ENCODE measurements at places on chromosomes 6 and 20.

DNA sequence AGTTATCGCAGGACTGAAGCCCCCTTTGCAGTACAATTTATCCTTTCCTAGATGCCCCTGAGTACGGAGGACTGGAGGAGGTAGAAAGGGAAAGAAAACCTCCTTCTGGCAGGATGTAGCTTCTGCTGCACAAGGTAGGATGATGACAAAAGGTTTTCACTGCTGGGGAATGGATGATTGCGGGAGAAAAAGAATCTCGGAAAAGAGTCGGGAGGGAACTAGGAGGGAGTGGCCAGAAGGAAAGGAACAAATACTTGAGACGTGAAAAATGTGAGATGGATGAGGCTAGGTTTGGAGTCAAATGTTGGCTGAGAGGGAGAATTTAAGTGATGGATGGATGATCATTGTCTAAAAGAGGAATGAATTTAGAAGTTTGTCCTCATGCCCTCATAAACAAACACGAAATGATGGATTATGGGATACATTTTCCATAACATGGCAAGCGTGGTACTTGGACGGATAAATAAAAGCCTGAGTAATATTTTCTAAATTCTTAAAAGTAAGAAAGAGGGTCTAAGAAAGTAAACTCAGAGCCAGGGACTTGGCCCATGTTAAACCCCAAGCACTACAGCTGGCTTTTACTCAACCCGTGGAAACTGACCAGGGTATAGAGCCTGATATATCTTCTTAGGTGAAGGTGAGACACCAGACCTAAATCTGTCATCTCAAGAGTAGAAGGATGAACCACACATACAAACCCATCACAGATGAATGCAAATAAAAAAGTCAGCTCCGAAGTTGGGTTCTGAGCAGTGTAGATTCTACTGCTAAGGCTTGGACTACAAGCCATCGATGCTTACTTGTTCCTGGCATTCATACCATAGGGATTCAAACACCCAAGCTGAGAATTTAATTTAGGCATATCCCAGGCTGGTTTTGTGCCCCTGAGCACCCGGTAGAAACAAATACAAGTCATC lies 72.4 kb downstream of the HFE start:
- no peak for DNase-seq

GRCh38 chr20:60497298-60498035 lies 539.2 kb downstream of the CDH26 start:
- DNase-seq, result no peak

DNA sequence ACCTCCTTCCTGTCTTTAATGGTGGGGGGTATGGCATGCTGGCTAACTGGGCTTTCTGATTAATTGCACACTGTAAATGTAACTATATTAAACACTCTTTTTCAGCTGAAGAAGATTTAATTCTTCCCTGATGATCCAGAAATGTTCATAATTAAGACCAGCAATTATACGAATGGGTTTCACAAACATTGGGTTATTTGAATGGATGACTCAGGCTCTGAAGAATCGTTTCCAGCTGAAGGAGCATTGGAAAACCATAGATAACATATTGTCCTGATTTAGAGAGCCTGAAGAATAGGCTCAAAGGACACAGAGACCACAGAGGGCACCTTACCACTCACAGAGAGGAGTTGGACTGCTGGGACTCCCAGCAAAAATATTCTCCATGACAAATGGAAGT lies 130.7 kb upstream of the SSTR4 start:
- DNase-seq, result no peak

DNA sequence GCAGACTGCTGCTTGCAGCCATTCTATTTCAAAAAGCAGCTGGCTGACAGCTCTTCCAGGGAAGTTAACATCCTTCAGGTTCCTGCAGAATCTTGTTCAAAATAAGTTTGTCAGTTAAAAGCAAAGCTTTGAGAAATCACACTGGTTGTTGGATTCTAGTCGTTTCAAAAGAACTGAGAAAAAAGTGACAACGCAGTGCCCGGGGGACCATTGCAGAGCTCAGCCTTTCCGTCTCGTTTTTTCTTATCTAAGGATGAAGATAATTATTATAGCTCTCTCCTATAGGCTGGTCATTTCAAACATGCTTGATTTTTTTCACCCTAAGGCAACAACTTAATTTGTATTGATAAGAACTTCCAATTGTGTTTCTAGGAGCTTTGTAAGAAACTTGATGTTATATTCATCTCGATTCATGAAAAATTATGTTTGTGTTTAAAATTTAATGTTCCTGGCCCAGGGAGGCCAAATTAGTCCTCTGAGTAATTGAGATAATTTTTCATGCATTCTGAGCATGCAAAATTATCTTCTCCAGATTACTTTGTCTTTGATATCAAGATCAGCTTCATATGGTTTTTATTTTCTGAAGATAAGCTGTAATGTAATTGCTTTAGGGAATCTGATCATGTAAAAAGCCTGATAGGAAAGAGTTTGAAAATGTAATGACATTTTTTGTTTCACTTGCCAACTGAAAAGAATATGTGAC lies 58.4 kb downstream of the SNAP25 start:
- DNase-seq, result no peak

DNA sequence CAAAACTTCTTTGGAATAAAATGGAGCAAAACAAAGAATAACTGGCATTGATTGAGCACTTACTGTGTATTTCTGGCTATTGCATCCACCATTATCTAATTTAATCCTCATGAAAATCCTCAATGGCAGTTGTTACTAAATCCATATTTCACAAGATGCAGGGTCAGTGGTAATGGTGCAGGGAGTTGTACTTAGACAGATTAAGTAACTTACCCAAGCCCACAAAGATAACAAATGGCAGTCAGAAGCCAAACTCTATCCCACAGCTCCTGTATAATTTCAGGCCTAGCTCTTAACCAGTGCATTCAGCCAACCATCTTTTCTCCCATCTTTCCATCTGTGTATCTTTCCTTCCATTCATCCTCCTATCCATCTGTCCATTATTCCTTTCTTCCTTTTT lies 29.3 kb upstream of the SSTR4 start:
- DNase-seq, result no peak

DNA sequence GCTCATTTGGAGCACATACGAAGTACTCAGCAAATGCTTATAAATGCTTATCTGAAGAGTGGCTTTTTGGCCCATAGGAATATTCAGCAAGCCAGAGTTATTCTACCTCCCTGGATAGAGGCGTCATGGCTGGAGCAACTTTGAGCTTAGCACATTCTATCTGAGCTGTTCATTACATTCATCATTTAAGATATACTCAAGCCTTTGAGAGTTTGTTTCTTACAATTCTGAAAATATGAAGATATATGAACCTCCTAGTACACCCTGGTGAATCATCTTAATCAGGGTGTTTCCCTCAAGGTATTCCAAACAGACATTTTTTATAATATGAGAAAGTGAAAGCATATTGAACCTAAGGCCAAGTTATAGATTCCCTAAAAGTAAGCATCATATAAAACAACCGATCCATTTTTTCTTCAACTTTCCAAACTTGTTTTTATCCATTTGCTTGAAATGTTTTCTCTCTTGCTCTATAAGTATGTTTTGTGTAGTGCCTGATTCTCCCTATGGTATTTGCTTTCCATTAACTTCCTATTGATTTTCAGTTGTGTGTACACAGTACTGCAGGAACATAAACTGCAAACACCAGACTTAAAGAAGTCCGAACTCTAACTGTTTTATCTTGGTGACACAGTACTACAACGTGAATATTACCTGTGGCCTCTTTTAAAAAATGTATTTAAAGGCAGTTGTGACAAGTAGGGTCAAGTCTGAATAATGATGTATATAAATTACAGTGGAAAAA lies 139.7 kb upstream of the PTPRK start:
- no peak for DNase-seq

DNA sequence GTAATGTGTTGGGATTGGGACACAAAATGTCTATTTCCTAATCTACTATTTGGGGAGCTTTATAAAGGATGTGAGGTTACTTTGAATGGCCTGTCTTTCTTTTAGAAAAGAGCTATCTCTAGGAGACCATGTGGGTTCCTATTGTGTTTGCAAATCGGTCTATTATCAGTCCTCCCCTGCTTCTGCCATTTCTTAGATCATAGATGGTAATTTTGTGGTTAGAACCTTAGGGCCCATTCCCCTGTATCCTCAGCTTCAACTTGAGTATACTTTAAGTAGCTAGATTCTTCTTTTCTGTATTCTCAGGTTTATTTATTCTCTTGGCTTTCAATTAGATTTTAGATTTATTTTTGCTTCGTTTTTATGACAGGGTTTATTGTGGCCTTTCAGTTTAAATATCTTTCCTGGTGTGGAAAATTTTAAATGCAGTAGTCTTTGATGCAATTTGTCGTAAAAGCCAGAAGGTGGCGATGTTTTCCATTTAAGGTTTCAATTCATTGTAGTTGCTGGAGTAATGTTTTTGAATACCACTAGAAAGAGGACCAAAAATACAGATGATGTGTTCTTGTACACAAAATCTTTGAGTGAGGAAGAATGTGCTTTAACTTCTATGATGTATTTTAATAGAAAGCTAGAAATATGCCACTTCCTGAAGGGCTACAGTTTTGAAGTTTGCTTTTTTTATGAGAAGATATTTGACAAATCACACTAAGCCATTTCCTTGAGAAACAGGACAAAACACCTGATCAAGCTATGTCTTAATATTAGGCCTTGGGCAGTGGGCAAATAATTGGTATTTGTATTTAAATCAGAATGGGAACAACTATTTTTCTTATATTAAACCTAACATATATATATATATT lies 20.3 kb downstream of the TBPL1 start:
- DNase-seq, result peak; percentile 54

DNA sequence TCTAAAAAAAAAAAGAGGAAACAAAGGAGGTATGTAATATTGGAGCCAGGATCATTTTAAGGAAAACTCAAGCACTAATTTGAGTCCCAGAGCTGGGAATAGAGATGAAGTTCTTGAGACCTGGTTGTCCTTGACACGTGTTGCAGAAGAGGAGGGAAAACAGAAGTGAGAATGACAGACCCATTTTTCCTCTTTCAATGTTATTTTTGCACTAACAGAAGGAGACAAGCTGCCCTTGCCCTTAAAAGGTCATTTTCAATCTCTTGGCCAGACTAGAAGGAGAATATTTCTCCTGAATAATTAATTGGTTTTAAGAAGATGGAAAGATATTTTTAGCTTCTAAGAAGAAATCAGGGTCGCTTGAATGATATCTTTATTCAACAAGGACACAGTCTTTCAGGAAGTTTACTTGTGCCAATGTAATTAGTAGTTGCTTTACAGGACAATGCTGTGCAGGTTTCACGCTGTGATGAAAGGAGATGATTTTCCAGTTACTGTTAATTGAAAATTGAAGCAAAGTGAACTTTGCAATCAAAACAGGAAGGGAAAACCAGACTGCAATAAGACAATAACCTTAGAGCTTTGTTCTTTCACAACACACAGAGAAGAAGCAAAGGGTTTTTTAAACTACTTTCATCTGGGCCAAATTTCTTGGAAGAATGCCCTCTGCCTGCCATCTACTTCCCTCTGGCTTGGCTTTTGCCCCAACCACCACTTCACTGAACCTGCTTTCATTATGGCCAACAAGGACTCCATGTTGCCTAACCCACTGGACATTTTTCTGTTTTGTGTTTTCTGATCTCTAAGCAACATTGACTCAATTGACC lies 107.8 kb upstream of the SHLD1 start:
- DNase-seq, result no peak

DNA sequence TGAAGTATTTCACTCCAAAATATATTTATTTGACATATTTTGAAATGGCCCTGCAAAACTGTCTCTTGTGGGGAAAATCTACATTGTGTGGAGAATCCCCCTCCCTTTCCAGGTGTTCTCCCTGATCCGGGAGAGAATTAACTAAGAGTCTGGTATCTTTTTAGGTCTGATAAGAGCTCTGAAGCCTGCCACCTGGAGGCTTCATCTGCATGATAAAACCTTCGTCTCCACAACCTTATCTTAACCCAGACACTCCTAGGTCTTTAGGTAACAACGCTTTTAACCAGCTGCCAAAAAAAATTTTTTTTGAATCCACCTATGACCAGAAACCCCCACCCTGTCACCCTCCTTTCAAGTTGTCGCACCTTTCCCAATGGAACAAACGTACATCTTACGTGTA lies 43.0 kb downstream of the FAM184A start:
- no peak for DNase-seq

GRCh38 chr6:142871910-142872331 lies 73.1 kb downstream of the HIVEP2 start:
- peak; percentile 37 for DNase-seq

- no peak for DNase-seq
Measured at GRCh38 chr6:150033207-150033771, 8.0 kb upstream of the RAET1L start.

- DNase-seq, result no peak
Measured at GRCh38 chr6:33950891-33951889, 147.4 kb upstream of the MLN start.

- DNase-seq, result peak; percentile 20
Measured at GRCh38 chr6:100455230-100456124, 9.2 kb downstream of the SIM1 start.

DNA sequence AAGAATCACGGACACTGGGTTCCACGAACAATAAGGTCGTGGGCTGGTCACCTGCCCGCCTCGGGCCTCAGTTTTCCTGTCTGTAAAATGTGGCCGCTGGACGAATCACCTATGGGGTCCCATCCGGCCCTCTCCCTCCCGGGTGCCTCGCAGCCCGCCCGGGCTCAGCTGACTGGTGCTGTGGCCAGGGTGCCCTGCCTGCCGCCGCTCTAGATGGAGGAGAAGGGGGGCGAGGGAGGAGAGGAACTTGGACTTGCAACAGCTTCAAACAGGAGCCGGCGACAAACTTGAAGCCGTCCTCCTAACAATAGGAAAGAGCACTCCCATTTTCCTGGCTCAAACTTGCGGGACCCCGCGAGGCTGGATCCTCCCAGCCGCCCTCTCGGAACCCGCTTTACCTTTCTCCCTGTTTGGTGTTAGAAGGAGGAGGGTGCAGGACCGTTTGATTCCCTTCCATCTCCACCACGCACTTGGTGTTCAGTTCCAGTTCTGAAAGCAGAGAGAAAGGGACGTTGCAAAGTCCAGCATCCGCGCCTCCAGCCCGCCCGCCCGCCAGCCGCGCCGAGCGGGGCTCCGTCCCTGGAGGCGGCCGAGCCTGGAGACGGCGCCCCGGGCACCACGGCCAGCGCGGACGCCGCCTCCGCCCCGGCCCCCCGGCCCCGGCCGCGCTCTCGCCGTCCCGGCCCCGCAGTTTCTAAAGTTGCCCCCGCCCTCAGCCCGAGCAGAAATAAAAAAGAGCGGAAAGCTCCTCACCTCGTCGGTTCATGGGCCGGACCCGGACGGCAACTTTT lies 584 bp downstream of the KIF13A start:
- DNase-seq, result peak; percentile 54

All from GM13976 (cell line).